Activated T-cell treated with anti-CD3 and anti-CD28 coated beads for 24 hours (primary cell): ENCODE measurements at places on chromosomes 1 and 21.
A peak's percentile ranks its signal among the peaks of the same experiment; 100 is the strongest.

DNA sequence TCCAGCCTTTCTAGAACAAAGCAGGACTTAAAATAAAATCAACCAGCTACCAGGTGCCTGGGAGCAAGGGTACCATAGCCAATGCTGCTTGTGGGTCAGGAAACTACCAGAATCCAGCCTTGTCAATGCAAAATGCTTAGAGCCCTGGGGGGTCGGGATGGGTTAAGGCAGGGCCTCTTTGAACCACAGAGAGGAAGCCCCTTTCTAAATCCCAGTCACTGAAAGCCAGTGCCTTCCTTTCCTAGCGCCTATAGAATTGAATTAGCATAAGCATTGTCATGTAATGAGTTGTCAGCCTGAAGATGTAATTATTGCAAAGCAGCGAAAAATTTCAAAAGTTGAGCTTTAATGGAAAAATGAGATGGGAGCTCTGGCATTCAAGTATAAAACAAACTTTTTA is 176.6 kb upstream of the DAB1 start:
- no peak for DNase-seq

GRCh38 chr1:114803001-114803400 is 22.5 kb upstream of the SIKE1 start:
- DNase-seq: no peak

GRCh38 chr1:228804640-228805413 is 69.5 kb downstream of the RHOU start:
- no peak for DNase-seq

GRCh38 chr1:158005224-158005623 is 11.8 kb downstream of the KIRREL1 start:
- no peak for DNase-seq

GRCh38 chr1:20521960-20522861 is 14.3 kb upstream of the MUL1 start:
- DNase-seq: peak; percentile 64
